ENCODE measurements at places on chromosomes 7 and 10.

GRCh38 chr7:40656349-40656748 lies 521.5 kb downstream of the SUGCT start:
- DNase-seq: no peak

DNA sequence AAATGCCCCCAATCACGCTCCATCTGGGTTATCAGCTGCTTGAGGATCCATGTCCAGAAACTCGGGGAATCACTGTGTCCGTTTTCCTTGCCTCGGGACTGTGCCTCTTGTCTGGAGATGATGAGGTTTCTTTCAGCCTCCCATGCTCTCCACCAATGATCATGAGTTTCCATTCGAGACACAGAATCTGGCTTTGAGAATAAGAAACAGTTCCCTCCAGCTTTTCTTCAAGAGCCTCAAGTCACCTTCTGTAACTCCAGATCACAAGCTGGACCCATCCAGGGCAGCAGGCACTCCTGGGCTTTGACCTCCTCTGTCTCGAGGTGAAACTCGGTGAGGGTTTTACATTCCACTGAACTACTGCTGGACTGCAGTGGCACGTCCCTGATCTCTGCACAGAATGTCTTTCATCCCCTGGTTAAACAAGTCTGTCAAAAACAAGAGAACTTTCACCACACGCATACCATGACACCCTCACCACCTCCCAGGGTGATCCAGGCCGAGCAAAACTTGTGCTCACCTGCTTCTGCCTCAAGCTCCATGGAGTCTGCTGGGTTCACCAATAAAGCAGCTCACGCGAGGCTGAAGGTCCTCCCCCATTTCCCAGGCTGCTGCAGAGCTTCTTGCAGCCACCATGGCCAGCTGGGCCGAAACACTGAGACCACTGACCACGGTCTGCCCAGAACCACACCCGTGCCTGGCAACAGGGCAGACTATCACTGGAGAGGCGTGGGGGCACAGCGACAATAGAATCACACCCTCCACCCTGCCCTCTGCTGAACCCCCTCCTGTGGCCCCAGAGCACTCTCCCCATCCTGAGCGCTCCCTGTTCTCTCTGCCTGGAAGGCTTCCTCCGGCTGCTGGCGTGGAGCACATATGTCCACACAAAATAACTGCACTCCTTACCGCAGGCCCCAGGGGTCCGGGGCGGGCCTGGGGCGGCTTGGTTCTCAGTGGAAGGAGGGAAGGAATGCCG lies 25.1 kb downstream of the MAT1A start:
- no peak for DNase-seq

GRCh38 chr10:99394256-99394655 lies 36.2 kb downstream of the GOT1 start:
- DNase-seq: no peak

- peak; percentile 32 for DNase-seq
These were observed 2.0 kb downstream of the IFRD1 start for GRCh38 chr7:112452102-112452888.

- DNase-seq: no peak
These were observed 38.3 kb downstream of the JAKMIP3 start for GRCh38 chr10:132104062-132104461.

GRCh38 chr10:5692461-5693358 lies 8.1 kb downstream of the TASOR2 start:
- DNase-seq: peak; percentile 60

DNA sequence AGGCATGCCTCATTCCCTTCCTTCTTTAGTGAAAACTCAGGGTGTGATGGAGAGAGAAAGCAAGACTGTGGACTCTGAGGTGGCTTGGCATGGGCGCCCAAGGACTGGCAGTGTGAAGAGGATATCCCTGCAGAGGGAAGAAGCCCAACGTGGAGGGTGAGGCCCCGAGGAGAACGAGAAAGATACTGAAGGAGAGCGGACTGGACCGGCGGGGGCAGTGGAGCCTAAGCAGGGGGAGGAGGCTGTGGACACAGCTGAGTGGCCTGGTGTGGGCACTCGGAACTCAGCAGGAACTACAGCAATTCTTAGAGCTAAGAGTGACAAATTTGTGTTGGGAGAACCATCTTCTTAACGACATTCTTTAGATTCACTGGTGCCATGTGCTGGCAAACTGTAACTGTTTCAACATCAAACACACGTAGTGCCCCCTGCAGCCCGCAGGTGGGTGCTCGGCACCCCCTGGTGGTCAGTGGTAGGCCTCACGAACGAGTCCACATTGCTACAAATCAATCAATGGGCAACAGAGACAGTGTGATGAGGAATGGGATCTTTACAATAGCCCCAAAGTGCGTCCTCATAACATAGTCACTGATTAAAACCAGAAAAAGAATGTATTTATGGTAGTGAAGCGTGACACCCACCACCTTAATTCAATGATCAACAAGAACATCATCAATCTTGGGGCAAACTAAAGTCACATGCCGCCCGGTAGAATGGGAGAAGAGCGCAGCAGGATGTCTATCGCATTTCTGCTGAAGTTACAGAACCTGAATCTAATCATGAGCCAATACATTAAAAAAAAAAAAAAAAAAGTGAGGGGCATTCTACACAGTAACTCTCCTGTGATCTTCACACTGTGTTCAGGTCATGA lies 2.0 kb upstream of the SFTPA1 start:
- DNase-seq: no peak

DNA sequence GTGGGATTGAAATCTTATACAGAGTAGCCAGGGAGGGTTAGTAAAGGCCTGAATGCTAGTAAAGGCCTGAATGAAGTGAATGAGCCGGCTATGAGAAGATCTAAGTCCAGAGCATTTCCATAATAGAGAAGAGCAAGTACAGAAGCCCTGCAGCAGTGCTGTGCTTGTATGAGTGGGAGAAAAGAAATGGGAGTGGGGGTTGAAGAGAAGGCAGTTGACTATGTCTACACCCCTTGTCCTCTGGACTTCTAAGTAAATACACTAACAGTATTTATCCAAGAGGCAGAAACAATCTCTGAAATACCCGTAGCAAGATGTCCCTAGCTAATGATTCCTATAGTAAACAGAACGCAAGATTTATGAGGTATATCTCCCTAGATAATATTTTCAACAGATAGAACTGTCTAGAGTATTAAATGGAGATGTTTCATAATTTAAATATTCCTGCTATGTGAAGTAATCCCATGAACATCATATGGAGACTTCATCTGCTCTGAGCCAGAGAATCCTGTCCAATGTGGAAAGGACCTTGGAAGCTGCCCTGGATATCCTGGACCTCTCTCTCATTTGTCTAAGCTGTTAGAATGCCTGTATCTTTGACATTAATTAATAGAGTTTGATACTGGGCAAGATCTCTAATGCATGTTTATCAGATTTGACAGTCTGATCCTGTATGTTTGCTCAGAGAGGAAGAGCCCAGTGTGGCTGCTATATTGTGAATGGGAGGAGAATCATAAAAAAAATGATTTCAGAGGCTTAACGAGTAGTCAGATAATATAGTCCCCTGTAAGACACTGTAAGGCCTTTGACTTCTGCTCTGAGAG lies 171.6 kb downstream of the LRRN3 start:
- DNase-seq: no peak

GRCh38 chr7:115822801-115823200 lies 207.8 kb downstream of the TFEC start:
- no peak for DNase-seq

DNA sequence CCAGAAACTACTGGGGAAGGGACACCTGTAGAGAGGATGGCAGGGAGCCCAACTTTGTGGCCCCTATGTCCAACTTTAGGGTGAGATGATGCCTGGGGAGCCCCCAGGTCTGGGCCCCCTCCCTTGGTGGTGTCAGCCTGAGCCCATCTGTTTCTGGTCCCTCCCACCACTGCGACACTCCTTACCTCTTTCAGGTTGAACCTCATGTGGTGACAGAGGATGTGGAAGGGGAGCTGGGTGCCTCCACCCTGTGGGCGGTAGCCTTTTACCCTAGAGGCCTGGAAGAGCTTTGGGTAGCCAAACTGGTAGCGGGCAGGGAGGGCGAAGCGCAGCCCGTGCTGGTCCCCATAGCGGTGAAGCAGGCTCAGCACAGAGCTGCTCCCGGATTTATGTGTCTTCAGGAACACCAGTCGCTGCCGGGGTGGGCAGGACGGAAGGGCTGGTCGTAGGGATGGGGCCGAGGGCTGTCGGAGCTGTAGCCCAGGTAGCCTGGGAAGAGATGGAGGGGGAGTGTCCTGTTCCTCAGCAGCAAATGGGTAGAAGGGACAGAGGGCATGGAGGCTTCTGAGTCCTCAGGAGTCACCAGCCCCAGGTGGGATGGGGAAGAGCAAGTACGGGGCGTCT lies 2.0 kb downstream of the GAL3ST4 start:
- no peak for DNase-seq

DNA sequence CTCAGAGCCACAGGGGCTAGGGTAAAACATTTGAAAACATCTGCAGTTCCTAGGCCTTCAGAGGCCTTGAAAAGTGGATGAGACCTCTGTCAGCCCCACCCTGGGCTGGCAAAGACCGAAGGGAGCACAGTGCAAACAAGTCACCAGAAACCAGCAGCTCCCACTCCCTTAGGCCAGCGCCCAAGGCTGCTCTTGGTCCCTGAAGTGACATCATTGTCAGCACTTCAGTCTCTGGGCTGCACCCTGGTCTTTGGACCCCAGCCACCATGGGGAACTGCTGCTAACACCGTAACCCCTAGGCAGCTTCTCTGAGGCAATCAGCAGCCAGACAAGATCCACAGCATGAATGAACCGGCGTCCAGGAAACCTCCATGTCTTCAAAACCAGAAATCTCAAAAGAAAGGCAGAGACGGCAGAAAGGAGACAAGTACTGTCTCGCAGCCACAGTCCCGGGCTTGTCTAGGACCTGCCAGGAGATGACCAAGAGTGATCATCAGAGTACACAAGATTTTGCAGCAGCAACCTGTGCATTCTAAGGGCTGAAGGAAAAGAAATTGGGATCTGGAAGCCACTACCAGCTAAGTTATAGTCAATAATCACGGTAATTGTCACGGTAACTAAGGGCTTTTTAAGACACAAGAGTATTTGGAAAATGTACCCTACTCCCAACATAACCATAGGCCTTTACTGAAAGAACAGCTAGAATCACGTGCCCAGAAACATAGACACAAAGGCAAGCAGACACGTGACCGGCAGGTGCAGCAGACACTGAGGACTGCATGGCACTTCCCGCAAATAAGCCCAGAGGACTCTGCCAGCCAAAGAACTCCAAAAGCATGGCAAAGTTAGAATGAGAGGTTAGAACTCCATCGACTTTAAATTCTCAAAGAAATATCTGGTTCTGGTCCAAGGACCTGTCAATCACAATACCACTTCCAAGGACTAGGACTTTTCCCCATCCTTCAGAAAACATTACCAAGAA lies 23.3 kb downstream of the CPXM2 start:
- DNase-seq: no peak

GRCh38 chr7:38222481-38223096 lies 44.5 kb downstream of the STARD3NL start:
- peak; percentile 31 for DNase-seq

DNA sequence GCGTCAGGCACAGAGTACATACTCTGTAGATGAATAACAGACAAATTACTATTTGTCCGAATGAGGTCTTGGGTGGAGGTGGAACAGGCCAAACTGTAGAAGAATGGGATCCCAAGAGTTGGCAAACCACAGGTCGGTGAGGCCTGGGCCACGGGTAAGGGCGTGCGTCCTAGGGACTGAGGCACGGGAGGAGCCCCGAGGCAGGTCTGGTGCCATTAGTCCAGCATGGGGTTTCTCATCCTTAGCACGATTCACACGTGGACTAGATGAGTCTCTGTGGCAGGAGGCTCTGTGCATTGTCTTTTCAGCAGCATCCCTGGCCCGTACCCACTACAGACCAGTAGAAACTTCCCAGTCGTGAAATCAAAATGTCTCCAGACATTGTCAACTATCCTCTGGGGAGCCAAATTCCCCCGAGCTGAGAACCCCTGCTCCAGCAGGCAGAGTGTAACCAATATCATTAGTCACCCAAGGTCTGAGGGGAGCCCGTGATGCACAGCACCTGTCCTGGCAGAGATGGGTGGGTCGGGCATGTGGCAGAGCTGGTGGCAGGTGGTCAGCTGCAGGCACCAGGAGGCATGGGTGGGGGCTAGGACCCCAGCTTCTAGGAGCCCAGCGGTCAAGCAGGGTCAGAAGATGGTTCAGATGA lies 61.3 kb downstream of the COL13A1 start:
- DNase-seq: no peak

DNA sequence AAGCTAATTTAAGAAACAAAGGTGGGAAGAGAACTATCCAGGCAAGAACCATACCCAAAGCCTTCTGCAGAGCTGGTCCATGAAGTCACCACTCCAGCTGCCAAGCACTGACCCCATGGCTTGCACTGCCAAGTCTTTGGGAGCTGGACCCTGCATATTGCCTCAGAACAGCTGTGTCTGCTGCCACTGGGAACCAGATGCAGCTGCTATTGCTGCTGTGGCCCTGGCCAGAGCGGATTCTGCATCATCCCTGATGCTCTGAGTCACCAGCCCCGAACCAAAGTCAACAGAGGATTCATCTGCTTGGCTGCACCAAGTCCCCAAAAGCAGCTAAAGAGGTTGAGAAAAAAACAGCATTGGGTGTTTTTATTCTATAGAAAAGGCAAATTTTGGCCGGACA lies 39.2 kb upstream of the GSAP start:
- peak; percentile 34 for DNase-seq

DNA sequence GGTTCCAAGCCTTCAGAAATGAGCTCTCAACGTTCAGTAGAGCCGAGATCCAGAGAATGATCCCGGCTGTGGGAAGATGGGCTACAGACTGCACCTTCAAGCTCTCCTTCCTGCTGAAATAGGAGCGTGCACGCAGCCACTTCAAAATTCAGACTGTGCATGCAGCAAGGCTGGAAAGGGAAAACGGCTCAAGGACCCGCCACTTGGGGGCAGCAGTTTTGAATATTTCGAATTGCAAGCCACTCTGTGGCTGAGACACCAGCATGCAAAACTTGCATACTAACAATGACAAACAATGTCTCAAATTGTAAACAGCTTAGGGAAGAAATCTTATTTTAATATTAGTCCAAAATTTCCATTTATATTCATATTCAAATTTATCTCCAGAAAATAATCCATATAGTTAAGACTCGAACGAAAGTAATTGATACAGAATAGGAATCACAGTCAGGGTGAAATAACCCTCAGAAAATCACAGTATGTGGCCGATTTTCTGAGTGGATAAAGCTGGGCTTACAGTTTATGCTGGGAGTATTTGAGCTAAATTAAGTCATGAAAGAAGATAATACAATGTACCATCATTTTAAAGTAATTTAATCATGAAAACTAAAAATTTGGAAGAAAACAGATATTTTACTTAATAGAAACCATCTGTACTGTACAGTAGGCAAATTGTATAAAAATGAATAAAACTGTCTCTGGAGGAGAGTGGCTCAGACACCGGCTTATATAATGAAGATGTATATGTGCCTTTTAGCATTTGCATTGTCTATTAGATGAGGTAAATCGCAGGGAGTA lies 137.9 kb upstream of the MKI67 start:
- DNase-seq: no peak

- DNase-seq: no peak
These were observed 284.6 kb upstream of the IMMP2L start for GRCh38 chr7:111846898-111847297.

Measured in RCC 7860 (cell line).